Tongue (tissue), 3 donors: ENCODE measurements at places on chromosomes 7 and 10. TPM values are rescaled to one million over a fixed set of nuclear protein-coding genes. Genes with fewer than 3 reads are reported as not detected.

DYNC1I1 gene
- 2.6 TPM for total RNA-seq

GRCh38 chr7:132205509-132205908 is 370.8 kb downstream of the PLXNA4 start:
- no peak for DNase-seq

- DNase-seq, result no peak
These were observed 1004.5 kb upstream of the C7orf33 start for GRCh38 chr7:147586110-147586509.

DNA sequence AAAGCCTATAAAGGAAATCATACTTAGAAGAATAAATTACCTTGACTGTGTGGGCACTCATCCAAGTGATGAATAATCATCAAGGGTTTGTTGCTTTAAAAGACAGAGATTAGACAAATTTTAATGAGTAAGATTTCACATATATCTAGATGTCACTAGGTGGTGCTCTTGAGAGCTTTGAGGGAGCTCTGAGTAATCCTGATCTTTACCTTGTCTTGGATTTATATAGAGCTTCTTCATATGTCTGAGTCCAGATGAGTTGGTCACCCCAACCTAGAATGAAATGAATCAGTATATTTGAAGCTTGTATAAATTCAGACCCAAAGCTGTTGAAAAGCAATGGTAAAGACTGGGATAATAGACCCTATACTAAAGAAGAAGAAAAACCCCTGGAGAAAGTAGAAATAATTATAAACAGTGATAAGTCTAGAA is 3.7 kb downstream of the AGR2 start:
- DNase-seq, result peak; percentile 60

DNA sequence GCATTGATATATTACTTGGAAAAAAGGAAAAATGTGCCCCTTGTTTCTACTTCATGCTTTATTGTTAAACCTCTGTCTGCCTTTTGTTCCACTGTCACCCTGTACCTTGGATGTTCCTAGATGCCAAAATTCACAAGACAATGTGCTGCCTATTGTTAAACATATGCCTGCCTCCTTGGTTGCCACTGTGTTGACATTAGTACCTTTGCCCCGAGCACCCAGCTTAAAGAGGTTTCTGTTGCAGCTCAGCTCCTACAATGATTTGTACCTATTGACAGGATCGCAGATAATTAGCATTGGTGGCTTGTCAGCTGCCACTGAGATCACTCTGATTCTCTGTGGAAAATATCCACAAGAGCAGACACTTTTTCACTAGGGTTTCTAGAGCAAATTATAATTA is 188.0 kb downstream of the KCND2 start:
- no peak for DNase-seq

TMEM72 gene
- total RNA-seq, result 0.41 TPM
